Osteocyte (in vitro differentiated cells): ENCODE measurements at places on chromosomes 5 and 9. TPM values are rescaled to one million over a fixed set of nuclear protein-coding genes. Genes with fewer than 3 reads are reported as not detected.

GABRP gene
- total RNA-seq = not detected in 2 replicates

- H3K4me3 ChIP-seq = no peak overlapping the region
- no peaks in the 10 kb centered on the region for H3K36me3 ChIP-seq
- DNase-seq = no peak
- H3K4me1 ChIP-seq = no peaks in the 10 kb centered on the region
- peaks cover 21% of the 10 kb centered on the region for H3K27me3 ChIP-seq
- no peak overlapping the region for H3K27ac ChIP-seq
Measured at GRCh38 chr5:15203376-15203775, 296.6 kb upstream of the FBXL7 start.

PRRC2B gene
- total RNA-seq = 285 and 290 TPM in 2 replicates

TMEM174 gene
- not detected in 2 replicates for total RNA-seq

DNA sequence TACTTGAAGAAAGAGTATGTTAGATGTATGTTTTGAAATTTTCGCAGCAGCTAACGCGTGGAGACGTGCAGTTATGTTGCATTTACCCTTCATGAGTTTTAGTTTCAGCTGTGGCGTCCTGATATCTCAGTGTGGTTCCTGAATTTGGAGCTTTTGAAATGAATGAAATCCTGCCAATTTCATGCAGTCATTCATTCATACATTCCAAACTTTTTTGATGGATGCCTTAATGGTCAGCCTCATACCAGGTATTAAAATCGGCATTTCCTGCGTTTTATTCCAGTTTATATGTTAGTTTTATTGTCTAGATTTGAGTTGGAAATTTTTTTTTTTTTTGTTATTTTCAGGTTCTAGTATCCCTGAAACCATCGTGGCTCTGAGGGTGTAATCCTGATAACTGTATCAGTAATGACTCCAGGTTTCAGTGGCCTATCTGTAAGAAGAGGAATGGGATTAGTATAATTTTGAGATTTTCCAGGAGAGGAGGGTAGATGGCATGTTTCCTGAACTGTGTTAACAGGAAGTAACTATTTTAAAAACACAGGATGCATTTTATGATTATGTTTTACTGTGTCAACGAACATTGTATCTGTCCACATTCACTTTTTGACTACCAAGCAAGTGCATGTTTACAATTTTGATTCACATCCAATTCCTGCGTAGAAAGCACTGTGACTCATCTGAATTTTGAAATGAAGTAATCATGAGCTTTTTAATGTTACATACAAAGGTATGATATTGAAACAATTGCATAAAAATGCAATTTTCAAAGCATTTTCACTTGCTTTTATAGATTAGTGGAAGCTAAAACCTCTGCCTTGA, 1.0 kb downstream of the FOCAD start:
- H3K4me3 ChIP-seq = peak overlapping the region; percentile 84
- no peaks in the 10 kb centered on the region for H3K36me3 ChIP-seq
- no peak for DNase-seq
- peak overlapping the region; percentile 93 for H3K27ac ChIP-seq
- no peaks in the 10 kb centered on the region for H3K27me3 ChIP-seq

SPATA24 gene
- total RNA-seq = 4.6 TPM in 2 replicates

- H3K4me1 ChIP-seq = peaks cover 61% of the 10 kb centered on the region
- no peak for DNase-seq
- peak overlapping the region; percentile 96 for H3K27ac ChIP-seq
- H3K27me3 ChIP-seq = no peaks in the 10 kb centered on the region
- H3K4me3 ChIP-seq = peak overlapping the region; percentile 72
- H3K36me3 ChIP-seq = peaks cover 1% of the 10 kb centered on the region
Measured at GRCh38 chr5:84378961-84379360, 5.7 kb downstream of the EDIL3 start.

GRCh38 chr5:126220725-126221124, 202.5 kb upstream of the GRAMD2B start:
- H3K27ac ChIP-seq = no peak overlapping the region
- no peak overlapping the region for H3K4me3 ChIP-seq
- DNase-seq = no peak
- no peaks in the 10 kb centered on the region for H3K4me1 ChIP-seq
- peaks cover 7% of the 10 kb centered on the region for H3K36me3 ChIP-seq

GRCh38 chr9:15332939-15333338, 25.9 kb upstream of the TTC39B start:
- peaks cover 2% of the 10 kb centered on the region for H3K4me1 ChIP-seq
- H3K36me3 ChIP-seq = no peaks in the 10 kb centered on the region
- no peak overlapping the region for H3K4me3 ChIP-seq
- no peak overlapping the region for H3K27ac ChIP-seq

CFAP77 gene
- 0.48 and 0.68 TPM in 2 replicates for total RNA-seq

DNA sequence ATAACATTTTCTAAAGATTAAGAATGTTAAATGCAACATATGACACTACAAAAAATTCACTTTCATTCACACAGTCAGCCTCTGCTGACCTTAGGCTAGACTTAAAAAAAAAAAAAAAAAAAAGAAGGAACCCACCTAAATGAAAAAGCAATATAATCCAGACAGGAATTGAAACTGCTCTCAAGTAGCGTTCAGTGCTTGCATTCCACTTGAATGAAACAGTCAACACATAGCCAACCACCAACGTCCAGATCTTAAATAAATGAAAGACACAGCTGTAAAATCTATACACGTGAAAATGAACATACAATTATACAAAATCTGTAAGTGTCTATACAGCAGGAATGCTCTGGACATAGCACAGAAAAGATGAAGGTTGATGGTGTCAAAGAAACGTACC, 11.4 kb downstream of the TMEM245 start:
- H3K4me1 ChIP-seq = peaks cover 68% of the 10 kb centered on the region
- peak overlapping the region; percentile 93 for H3K27ac ChIP-seq
- H3K36me3 ChIP-seq = peaks cover 10% of the 10 kb centered on the region
- no peaks in the 10 kb centered on the region for H3K27me3 ChIP-seq
- DNase-seq = no peak
- H3K4me3 ChIP-seq = no peak overlapping the region

- DNase-seq = no peak
- H3K4me3 ChIP-seq = no peak overlapping the region
- no peak overlapping the region for H3K27ac ChIP-seq
- H3K4me1 ChIP-seq = no peaks in the 10 kb centered on the region
- no peaks in the 10 kb centered on the region for H3K36me3 ChIP-seq
Measured at GRCh38 chr9:110316261-110317075, 21.2 kb downstream of the TXNDC8 start.

- no peak for DNase-seq
- no peaks in the 10 kb centered on the region for H3K27me3 ChIP-seq
- H3K4me3 ChIP-seq = no peak overlapping the region
- no peaks in the 10 kb centered on the region for H3K4me1 ChIP-seq
- H3K36me3 ChIP-seq = no peaks in the 10 kb centered on the region
Measured at GRCh38 chr5:2282034-2282690, 399.4 kb upstream of the IRX4 start.

ABLIM3 gene
- total RNA-seq = 0.64 and 0.99 TPM in 2 replicates

- H3K4me3 ChIP-seq = no peak overlapping the region
- H3K27ac ChIP-seq = no peak overlapping the region
- peaks cover 60% of the 10 kb centered on the region for H3K27me3 ChIP-seq
- no peaks in the 10 kb centered on the region for H3K4me1 ChIP-seq
- DNase-seq = no peak
- H3K36me3 ChIP-seq = no peaks in the 10 kb centered on the region
Measured at GRCh38 chr5:146331423-146331822, 7.2 kb upstream of the POU4F3 start.

DNA sequence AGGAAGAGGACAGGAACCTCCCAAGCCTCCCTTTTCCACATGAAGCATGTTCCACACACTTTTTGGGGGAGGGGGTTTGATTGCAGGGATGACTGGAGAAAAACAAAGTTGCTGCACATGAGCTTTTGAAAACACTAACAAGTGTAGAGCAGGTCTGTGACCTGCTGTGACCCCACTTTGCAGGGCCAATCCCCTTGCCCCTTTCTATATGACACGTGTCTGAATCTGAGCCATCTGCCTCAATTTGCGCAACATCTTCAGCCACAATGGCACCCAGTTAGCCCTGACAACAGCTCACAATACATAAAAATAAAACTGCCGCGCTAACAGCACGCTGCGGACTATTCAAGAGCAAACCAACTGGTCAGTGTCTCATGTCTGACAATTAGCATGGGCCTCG, 227.8 kb upstream of the TBCA start:
- H3K4me3 ChIP-seq = no peak overlapping the region
- H3K4me1 ChIP-seq = peaks cover 4% of the 10 kb centered on the region
- no peak overlapping the region for H3K27ac ChIP-seq
- no peak for DNase-seq
- H3K27me3 ChIP-seq = no peaks in the 10 kb centered on the region

GRCh38 chr9:130414910-130415746, 29.6 kb upstream of the ASS1 start:
- no peak overlapping the region for H3K4me3 ChIP-seq
- peaks cover 58% of the 10 kb centered on the region for H3K27me3 ChIP-seq
- H3K4me1 ChIP-seq = peaks cover 1% of the 10 kb centered on the region
- no peak for DNase-seq
- no peak overlapping the region for H3K27ac ChIP-seq
- peaks cover 3% of the 10 kb centered on the region for H3K36me3 ChIP-seq

LECT2 gene
- not detected in 2 replicates for total RNA-seq

DNA sequence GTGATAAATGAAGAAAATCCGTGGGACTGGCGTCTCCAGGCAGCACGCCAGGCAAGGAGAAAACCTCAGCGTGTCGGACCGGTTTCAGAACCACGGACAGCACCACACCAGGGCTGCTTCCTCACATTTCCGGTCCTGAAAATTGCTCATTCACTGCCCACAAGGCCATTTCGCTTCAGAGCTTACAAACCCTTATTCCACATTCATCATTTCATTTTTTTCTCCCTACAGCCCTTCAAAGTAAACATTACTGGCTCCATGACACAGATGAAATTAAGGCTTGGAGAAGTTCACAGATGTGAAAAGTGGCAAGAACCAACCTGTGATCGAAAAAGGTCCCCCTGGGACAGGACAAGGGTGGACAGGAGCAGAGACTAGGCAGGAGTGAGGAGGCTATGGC, 1.5 kb upstream of the GPRIN1 start:
- peak; percentile 92 for DNase-seq
- no peak overlapping the region for H3K27ac ChIP-seq
- no peak overlapping the region for H3K4me3 ChIP-seq
- peaks cover 10% of the 10 kb centered on the region for H3K4me1 ChIP-seq
- peaks cover 8% of the 10 kb centered on the region for H3K27me3 ChIP-seq
- H3K36me3 ChIP-seq = no peaks in the 10 kb centered on the region

SRA1 gene
- 41.9 and 43.7 TPM in 2 replicates for total RNA-seq

- peaks cover 30% of the 10 kb centered on the region for H3K36me3 ChIP-seq
- peaks cover 5% of the 10 kb centered on the region for H3K4me1 ChIP-seq
- H3K27me3 ChIP-seq = no peaks in the 10 kb centered on the region
- no peak overlapping the region for H3K27ac ChIP-seq
- no peak overlapping the region for H3K4me3 ChIP-seq
- DNase-seq = no peak
Measured at GRCh38 chr5:53607886-53608285, 47.4 kb downstream of the NDUFS4 start.
